ENCODE measurements at places on chromosomes 13 and 19.

DNA sequence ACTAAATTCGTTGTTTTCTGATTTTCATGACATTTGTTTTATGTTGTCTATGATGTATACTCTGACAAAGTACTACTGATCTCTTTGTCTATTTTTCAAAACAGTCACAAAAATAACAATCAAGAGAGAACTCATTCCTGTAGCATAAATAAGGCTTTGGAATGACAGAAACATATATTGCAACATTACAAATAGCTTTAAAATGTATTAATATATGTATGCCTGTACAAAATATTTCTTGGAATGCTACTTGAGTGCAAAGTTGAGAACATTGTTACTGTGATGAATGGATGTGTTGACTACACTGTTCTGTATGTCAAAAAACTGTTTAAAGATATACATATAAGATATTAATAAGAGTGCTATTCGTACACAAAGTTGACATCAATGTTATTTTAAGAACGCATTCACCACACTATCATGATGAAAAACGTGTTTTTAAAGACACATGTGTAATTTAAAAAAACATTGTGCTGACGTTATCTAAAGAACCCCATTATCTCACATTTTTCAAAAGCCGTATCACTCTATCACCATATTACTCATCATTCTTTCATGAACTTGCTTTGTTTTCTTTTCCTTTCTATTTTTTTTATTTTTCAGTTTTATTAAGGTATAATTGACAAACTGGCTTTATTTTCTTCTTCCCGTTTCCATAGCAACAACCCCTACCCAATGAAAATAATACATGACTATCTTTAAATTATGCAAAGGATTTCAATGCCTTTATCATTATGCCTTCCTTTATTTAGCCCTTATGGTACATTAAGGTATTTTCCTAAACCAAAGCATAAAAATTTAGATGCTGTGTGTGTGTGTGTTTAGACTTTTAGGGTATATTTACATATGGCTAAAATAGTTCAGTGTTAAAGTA lies 918.8 kb downstream of the SLITRK1 start:
- DNase-seq = no peak

DNA sequence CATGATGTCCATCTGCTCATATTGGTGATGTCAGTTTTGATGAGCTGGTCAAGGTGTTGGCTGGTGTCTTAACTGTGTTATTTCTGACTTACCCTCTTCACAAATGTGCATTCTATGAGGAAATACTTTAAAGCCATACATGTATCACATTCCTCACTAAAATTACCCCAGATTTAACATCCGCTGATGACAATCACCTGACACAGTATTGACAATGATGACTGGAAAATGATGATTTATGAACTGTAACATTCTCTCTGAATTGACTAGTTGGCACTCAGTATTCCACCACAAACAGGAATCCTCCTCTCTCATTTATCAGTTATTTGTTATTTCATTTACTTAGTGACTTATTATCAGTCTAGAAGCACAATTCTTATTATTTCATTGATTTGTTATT lies 117.3 kb downstream of the ITGBL1 start:
- no peak for DNase-seq

- DNase-seq = no peak
Measured at GRCh38 chr13:62747629-62748028, 1332.0 kb upstream of the PCDH20 start.

DNA sequence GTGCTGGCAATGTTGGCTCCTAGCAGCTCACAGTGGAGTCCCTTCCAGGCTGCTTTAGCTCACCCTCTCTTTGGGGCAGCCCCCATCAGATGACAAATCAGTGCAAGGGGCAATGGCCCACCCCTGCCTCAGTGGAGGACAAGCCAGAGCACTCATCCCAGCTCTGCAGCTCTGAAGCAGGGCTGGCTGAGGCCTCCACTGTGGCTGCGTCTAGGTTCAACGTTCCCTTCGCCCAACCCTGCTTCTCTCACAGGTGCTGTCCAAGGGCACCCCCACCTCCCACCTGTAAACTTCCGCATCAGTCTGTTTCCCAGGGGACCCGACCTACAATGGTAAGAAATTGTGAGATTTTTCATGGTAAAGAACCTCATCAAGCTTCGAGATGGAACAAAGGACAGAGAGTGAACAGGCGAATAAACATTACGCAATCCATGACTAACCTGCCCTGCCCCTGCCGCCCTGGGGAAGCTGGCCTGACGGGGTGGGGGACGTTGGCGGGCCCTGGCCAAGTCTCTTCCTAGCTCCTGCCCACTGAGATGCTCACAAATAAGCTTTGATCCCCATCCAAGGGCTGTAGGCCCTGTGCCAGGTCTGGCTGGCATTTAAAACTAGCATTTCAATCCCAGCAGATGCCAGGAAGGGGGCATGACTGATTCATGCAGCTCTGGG lies 40.5 kb downstream of the DZIP1 start:
- peak; percentile 27 for DNase-seq

- DNase-seq = no peak
Measured at GRCh38 chr13:29706923-29707322, 111.4 kb upstream of the SLC7A1 start.

DNA sequence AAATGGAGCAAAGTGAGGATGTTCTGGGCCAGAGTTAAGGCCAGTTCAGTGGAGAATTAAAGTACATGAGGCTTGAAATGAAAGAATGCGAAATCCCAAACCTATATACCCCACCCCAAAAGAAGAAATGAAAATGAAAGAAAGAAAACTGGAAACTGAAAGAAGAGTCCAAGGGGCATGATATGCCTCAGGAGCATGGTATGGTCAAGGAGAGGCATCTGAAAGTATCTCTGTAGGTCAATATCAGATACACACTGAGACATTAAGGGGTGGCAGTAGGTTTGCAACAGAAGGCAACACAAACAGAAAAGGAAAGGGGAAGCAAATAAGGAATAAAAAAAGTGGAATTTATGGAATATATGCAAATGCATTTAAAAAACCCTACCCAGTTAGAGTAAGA lies 166.5 kb downstream of the COG6 start:
- DNase-seq = no peak

- no peak for DNase-seq
Measured at GRCh38 chr19:53509845-53510244, 28.1 kb upstream of the ZNF331 start.

GRCh38 chr13:45040173-45040572 lies 50.8 kb downstream of the GPALPP1 start:
- no peak for DNase-seq

- no peak for DNase-seq
Measured at GRCh38 chr13:30700364-30700763, 35.0 kb upstream of the ALOX5AP start.
